Hematopoietic multipotent progenitor cell treated with erythropoietin and hydrocortisone succinate and interleukin-3 and kit ligand, for 4 days (in vitro differentiated cells): ENCODE measurements at places on chromosomes 5 and 9.

- DNase-seq, result no peak
Measured at GRCh38 chr5:143453720-143454119, 50.2 kb upstream of the NR3C1 start.

GRCh38 chr5:93658044-93658443, 75.0 kb downstream of the NR2F1 start:
- DNase-seq, result no peak

DNA sequence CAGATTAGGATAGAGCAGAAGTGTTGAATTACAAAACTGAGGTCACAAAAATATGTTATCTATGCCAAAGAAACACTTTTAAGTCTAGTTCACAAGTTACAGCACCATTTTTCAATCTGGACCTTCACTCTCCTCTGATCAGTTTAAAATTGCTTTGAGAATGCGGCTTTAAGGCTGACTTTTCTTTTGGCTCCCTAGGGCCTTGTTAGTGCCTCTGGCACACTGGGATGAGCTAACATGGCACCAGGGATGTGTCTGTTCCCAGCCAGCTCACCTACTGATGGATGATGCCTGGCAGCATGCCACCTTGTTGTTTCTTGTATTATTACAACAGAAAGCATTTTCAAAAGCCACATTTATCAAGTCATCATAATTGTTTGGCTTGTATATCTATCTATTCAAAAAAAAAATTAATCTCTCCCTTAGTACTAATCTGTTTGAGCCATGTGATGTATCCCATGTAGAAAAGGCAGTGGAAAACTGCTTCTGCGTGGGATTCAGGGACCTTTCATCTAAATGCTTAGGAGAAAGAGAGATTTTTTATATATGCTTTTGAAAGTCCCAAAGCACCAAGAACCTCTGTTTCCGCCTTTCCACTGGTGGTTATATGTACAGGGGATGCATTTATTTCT, 46.6 kb downstream of the ADAMTSL1 start:
- DNase-seq, result no peak

- peak; percentile 56 for DNase-seq
Measured at GRCh38 chr5:148963664-148964063, 99.2 kb downstream of the SH3TC2 start.

GRCh38 chr9:134834217-134834956, 46.2 kb upstream of the FCN2 start:
- DNase-seq, result no peak

- peak; percentile 89 for DNase-seq
Measured at GRCh38 chr9:34651876-34652601, at the start of gene IL11RA. Gene IL11RA (plus strand): TSS chr9:34652185. CDS start chr9:34655218, 3,033 bp downstream.

- no peak for DNase-seq
Measured at GRCh38 chr5:158570502-158570901, 529.2 kb downstream of the EBF1 start.

GRCh38 chr9:137056739-137057415, 3.0 kb upstream of the ENTPD2 start:
- DNase-seq, result no peak

DNA sequence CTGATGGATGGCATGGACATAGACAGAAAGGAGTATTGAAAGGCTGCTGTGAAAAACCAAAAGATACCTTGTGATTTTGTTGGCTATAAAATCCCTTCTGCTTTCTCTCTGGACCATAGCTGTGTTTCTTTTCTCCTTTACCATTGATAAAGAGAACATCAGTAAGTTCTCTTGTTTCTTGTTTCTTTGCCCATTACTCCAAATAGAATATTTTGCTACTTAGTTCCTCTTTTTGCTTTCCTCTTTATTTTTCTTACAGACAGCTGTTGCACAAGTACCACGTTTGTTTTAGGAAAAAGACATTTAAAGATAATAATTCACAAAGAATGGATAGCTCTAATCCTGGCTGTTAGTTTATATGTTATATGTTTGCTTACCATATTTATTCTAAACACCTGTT, 1129.2 kb downstream of the DTWD2 start:
- DNase-seq, result peak; percentile 62

- DNase-seq, result peak; percentile 14
Measured at GRCh38 chr5:95915999-95916686, 45.5 kb downstream of the ELL2 start.

GRCh38 chr5:138739938-138740337, 13.3 kb upstream of the CTNNA1 start:
- no peak for DNase-seq

GRCh38 chr5:120684213-120684612, 220.1 kb downstream of the PRR16 start:
- DNase-seq, result peak; percentile 34

- no peak for DNase-seq
Measured at GRCh38 chr9:127866535-127866934, 10.9 kb downstream of the AK1 start.

- peak; percentile 33 for DNase-seq
Measured at GRCh38 chr5:147675168-147675567, 107.4 kb downstream of the JAKMIP2 start.

DNA sequence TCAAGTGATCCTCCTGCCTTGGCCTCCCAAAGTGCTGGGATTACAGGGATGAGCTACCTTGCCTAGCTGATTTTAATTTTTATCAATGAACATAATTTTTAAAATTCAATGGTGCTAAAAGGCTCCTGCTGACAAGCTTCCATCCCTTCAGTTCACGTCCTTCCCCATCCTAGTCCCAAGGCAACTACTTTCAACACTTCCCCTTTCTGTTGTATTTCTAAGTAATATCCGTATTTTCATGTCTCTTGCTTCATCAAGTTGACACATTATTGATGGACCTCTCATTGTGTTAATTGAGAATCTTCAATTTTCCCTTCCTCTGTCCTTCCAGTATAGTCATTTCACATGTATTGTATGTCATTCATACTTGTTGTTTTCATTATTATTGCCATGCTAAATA, 93.8 kb upstream of the RASGRF2 start:
- DNase-seq, result peak; percentile 32

DNA sequence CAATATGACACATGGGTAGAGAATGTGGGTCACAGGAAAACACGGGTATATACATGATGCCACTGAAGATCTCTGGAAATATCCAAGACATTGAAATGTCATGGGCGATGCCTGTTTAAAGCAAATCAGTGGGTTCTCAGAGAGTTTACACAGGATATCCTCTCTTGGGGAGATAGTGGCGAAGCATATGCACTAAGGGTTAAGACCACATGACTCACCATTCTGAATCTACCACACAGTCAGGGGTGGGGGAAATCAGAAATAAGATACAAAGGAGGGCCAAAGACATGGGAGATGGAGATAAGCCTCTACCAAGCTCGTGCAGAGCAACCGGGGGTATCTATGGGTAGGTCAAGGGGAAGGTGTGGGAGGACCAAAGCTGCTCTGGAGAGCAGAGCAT, 58.8 kb downstream of the SH3PXD2B start:
- DNase-seq, result peak; percentile 90

DNA sequence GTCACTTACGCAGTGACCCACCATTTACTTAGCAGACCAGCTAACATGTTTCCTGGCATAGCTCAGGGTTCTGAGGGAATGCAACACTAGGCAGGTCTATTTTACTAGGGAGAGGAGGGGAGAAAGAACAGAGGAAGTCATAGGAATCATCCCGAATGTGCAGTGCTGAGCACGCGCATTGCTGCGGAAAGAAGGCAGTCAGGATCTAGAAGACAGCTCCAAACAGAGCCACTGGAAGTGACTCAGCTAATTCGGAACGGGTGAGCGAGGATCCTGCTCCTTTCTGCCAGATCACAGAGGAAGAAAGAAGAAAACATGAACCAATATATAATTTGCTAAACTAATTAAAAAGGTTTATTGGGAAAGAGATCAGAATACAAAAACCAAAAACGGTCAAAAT, 339.8 kb downstream of the EFNA5 start:
- DNase-seq, result no peak

DNA sequence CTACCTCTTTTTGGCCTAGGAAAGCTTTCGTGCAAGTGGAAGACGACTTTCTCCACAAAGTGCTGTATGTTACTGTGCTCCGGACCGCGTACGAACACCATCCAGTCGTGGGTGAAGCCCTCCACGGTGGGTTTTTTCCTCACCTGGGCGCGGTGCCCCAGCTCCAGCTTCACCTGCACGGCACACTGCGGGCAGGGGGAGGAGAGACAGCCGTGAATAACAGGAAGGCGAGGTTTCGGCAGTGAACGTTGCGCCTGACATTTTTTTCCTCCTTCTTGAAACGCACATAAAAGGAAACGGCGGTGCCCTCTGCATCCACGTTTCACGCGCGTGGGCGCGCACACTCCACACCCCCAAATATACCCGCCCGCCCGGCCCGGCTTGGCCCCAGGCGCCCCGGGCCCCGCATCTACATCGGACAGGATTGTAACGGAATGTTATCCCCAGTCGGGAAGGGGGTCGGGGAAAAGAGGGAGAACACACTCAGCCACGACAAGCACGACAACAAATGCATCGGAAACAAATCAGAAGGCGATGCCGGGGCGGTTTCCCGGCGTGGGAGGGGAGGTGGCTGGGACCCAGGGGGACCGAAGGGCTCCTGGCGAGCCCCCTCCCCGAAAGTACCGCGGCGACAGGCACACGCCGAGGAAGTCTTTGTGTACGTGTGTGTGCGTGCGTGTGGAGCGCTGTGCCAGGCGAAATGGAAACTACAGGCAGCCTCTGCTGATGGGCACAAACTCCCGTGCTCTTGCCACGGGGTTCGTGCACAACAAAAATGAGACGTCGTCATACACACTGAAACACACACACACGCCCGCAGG, 1.4 kb downstream of the MLLT3 start:
- peak; percentile 58 for DNase-seq

DNA sequence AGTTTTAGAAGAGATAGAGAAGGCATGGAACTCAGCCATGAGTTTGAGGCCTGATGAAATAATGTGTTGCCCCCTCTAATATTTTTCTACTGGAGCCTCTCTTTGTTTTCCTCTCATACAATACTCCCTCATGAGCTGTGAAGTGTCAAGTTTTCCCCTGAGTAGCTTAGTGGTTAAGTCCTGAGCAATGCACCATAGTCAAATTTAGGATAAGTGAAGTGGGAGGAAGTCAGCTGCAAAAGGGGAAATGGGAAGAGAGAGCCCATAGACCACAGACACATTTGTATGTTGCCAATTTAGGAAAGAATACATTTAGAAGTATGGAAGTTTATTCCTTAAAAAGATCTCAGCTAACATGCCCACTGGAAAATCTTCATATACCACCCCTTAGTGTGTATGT, 171.5 kb upstream of the NREP start:
- DNase-seq, result no peak

DNA sequence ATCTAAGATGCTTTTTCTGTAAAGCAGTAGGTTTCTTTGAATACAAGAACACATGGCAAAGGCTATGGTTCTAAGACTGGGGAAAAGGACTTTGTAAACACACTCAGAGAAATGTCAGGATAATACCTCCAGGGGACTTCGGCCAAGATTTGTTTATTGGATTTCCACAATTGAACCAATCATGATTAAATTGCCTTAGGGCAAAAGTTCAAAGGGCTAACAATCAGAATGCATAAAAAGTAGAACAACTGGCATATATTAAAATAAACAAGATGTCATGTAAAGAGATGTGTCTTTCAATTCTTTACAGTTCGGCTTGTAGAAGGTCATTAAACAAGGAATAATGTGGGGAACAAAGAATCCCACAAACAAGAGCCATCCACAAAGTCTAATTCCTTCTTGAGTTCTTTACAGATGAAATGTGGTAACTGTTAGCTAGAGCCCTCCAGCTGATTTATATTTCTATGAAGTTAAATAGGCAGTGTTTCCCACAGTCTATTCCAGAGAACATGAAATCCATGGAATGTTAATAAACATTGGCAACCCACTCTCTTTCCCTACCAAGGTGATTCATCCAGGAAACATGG, 565.5 kb downstream of the ZNF608 start:
- no peak for DNase-seq

DNA sequence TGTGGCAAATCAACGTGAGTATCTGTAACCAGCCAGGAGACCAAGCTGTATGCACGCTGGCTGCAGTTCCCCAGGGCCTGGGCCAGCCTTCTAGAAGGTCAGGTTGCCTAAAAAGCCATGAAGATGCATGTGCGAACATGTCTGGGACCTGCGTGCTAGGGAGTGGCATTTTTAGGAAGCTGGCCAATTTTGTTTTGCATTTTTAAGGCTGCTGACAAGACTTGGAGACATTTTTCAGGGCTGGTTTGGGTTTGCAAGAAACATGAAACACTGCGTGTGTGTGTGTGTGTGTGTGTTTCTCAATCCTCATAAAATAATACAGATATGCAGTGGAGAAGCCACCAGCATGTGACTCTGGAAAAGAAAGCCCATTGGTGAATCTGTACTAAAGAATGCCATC, 5.1 kb downstream of the TGFBI start:
- DNase-seq, result no peak

DNA sequence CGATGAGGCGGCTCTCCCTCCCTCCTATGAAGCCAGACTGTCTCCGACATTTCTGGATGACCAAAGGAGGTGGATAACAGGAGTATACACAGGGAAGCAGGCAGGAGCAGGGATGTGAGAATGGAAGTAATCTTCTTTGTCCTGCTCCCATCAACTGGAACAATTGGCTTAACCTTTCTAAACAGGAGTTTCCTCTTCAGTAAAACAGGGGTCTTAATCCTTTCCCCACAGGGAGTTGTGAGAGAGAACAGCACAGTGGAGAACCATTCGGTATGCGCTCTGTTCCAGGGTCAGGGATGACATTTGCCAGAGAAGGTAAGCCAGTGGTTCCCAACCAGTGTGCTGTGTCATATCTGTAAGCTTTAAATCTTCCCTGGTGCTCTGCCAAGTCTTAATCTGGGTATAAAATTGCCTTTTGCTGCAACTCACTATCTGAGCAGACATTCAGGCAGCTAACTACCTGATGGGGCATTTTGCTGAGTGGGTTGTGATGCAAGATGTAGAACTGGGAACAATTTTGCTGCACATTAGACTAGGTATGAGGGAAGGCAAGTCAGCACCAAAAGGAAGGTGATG, 294.8 kb upstream of the KIF2A start:
- no peak for DNase-seq

DNA sequence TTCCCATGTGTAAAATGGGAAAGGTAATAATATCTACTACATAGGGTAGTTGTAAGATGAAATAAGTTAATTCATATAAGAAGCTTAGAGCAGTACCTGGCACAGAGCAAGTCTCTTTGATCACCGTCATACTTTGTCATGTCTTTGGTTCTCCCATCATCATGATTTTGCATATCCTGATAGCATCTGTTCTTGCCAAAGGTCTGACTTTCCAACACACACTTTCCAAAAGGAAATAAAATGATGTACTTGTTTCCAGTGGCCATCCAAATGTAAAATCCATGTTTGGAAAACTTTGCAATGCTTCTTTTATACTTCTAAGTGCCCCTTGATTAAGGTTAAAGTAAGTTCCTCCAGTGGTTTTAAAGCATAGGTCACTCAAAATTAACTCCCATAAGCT, 266.9 kb upstream of the PTGER4 start:
- DNase-seq, result no peak

GRCh38 chr5:8633259-8633658, 764.3 kb downstream of the MTRR start:
- peak; percentile 6 for DNase-seq

DNA sequence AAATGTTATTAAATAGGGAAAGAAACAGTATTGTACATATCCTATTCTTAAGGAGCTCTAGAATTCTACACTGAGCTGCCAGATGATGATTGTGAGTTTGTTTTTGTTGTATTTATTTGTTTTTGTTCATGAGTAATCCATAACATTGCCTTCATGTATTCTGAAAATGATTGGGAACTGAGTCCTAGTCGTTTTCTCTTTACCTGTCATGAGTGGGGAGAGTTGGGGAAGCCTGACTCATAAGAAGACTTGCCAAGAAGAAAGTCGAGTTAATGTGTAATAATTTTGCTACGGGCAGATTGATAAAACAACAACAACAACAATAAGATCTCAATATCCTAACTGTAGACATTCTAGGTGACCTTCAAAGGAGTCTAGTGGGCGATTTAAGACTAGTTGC, 103.8 kb downstream of the ANKRD55 start:
- no peak for DNase-seq
